ENCODE measurements at places on chromosomes 6 and 20.
A peak's percentile ranks its signal among the peaks of the same experiment; 100 is the strongest.

DNA sequence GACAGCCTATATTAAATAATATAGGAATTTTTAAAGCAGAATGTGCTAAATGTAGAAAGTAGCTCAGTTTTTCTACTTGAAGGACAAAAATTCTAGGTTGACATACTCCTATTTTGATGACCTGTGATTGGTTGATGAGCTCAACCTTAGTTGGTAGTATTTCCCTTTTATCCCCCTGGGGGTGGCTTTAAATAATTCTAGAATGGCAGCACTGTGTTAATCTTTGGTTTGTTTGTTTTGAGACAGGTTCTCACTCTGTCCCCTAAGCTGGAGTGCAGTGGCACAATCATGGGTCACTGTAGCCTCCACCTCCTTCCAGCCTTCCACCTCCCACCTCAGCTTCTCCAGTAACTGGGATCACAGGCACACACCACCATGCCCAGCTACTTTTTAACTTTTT lies 29.2 kb downstream of the FARS2 start:
- no peak for DNase-seq

GRCh38 chr20:13857304-13857703 lies 72.5 kb downstream of the NDUFAF5 start:
- no peak for DNase-seq

DNA sequence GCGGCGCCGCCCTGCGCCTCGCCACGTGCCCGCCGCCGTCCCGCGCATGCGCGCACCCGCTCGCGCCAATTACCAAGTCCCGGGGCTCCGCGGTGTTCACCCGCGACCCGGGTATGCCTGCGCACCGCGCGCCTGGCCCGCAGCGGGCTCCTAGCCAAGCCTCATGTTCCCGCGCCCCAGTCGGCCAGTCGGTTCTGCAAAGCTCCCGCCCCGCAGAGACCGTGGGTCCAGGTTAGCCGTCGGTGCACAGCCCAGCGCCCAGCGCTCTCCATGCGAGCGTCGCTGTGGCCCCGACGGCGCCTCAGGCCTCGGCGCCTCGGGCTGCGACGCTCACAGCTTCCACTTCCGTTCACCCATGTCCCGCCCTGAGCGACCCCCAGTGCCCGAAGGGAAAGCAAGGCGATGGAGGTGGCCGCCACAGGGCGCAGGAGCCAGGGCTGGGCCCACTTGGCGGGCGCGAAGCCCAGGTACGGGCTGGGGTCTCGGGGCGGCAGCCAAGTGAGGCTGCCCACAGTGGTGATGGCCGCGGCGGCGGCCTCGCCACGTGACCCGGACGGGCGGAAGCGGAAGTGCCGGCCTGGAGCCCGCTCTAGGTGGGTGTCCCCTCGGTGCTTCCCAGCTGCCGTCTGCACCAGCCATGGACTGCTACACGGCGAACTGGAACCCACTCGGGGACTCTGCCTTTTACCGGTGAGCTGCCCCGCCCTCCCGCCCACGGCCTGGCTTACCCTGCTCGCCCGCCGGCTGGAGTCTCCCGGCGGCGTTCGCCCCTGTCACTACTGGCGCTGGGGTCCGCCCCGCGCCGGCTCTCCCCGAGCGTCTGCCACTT lies at the start of the genes PCED1A and VPS16:
TSS of gene PCED1A (minus strand) at position 518 of the 829 bp plus-strand sequence. CDS start 743 bp downstream, outside the sequence.
TSS of gene VPS16 (plus strand) at position 608 of the 829 bp plus-strand sequence. CDS start at position 638, 30 bp downstream.
- peak; percentile 79 for DNase-seq

DNA sequence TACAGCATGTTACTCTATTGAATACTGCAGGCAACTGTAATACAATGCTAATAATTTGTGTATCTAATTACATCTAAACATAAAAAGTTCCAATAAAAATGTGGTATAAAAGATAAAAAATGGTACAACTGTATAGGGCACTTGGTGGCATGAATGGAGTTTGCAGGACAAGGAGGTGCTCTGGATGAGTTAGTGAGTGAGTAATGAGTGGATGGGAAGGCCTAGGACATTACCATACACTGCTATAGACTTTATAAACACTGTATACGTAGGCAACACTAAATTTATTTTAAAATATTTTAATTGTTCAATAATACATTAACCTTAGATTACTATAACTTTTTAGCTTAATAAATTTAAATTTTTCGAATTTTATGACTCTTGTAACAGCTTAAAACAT lies 579.6 kb upstream of the MAN1A1 start:
- DNase-seq, result no peak

- no peak for DNase-seq
Measured at GRCh38 chr6:93792746-93793145, 373.4 kb upstream of the EPHA7 start.

DNA sequence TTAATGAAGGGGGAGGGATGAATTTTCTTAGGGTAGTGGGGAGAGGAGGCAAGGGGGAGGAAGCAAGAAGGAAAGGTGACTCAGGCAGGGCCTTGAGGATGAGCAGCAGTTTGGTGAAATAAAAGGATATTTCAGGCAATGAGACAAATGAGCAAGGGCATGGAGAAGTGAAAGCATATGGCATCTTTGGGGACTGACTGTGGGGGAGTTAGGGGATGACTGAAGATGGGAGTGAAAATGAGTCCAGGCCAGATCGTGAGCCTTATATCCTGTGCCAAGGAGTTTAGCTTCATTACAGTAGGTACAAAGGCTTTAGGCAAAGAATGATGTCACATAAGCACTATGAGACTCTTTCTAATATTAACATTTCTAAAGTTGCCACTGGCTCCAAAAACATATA lies 51.9 kb downstream of the ILRUN start:
- DNase-seq, result no peak

DNA sequence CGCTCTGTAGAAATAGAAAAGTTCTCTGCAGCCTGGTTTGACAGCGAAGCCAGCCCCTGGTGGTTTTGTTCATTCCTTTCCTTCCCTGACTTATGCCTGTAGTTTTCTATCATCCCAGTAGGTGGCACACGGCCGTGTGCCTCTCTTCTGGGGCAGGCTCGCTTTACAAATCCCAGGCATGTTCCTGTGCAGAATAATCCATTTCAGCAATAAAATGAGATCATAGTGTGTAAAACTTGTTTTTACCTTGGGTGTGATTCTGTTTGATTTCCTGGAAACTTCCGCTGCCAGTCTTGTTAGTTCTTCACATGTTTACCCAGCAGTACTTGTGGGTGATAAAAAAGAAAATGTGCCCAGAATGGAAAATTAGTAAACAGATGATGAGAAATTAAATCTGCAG lies 7.4 kb upstream of the INSM1 start:
- no peak for DNase-seq

DNA sequence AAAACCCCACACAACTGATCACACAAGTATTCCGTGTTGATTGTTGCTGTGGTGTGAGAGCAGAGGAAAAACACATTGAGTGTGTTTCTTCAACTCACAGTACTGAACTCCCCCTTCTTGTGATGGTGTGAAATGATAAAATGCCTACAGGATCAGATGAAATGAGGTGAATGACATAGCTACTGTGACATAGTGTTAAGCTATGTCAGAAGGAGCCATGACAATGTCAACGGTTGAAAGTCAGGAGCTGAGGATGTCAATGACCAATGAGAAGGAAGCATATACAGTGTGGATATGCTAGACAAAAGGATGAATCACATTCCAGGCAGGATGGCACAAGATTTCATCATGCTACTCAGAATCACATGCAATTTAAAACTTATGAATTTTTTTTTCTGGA lies 38.8 kb downstream of the WASF1 start:
- DNase-seq, result no peak

- DNase-seq, result no peak
Measured at GRCh38 chr6:117195728-117196127, 69.6 kb upstream of the VGLL2 start.

DNA sequence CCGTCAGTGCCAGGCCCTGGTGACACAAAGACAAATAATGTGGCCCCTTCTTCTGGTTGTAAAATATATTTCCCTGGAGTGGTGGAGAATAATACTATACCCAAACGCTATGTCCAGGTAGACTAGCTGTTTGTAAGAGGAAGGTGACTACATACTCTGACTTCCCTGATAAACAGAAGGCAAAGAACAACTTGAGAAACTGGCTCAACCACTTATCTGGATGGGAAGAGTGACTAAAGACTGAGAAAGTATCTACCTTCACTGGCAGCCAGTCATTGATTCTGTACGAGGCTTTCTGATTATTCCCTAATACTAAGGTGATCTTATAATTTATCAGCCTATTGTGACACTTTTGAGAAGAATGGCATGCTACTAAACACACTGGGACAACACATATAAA lies 569.7 kb downstream of the EPHA7 start:
- DNase-seq, result no peak

- DNase-seq, result no peak
Measured at GRCh38 chr6:72712910-72713309, 91.0 kb downstream of the KCNQ5 start.

- DNase-seq, result no peak
Measured at GRCh38 chr20:40953856-40954255, 74.8 kb upstream of the TOP1 start.

DNA sequence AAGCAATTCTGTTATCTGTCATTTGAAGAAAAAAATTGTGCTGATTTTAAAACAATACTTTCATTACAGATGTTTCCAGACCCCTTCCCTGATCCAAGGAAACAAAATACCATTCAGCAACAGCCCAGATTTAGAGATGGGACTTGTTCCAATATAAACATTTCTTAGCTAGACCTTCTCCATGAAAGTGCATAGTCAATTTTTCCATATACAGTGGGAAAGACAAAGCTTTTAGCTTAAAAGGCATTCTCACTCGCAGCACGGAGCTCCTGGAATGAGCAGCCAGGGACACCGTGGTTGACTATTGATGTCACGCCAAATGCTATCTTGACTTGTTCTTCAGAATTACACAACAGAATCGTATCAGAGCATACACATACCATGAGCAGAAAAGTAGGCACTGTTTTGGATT lies 21.5 kb downstream of the LAMA4 start:
- no peak for DNase-seq

GRCh38 chr6:24126586-24127192 lies 674 bp downstream of the NRSN1 start:
- DNase-seq, result no peak

GRCh38 chr6:7922596-7922995 lies 12.0 kb upstream of the TXNDC5 start:
- DNase-seq, result no peak

DNA sequence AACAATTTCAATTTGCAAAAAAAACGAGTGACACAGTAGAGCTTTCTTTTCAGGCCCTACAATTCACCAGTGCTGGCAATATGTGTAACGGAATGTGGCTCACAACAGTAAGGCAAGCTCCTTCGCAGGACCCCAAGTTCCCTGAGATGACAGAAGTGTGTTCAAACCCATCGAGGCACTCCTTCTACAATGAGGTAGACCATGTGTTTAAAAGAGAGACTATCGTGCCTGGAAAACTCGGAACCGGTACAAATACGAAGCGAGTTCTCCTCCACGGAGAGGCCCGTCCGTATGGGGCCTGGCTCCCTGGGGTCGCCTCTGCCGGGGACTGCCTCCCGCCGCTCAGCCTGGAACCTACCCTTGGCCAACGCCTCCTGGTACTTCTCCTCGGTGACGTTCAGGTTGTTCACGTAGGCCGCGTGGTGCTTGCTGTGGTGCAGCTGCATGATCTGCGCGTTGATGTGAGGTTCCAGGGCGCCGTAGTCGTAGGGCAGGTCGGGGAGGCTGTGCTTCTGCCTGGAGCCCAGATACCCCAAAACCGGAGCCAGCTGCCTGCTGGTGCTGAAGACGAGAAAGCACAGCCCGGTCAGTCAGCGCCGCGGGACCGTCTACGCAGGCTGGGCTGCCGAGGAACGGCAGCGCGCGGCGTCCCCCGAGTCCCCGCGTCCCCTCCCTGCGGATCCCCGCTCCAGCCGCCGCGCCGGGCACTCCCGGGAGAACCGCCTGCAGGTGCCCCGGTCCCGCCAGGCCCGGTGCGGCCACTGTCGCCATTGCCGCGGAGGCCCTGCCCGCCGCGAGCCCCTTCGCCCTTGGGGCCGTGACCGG lies 526 bp downstream of the SOD2 start:
- DNase-seq, result peak; percentile 28

DNA sequence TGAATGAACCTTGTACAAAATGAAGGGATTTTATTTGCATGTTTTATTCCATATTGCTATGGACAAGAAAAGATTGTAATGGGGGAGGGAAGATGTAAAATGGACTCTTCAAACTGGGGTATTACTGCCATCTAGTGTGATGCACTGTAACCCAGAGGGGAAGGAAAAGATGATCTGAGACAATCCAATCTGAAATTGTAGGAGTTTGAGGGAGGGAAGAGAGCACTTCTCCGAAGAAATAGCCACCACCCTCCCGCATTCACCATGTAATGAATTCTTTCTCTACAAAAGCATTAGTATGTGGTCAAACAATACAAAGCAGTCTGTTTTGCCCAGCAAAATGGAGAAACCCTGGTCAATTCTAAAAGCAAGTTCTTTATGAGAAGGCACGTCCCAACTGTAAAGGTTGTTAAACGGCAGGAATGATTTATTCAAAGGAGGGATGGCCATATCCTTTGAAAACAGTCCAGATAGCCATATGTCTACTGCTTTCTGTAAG lies 679.5 kb upstream of the NRSN1 start:
- no peak for DNase-seq

DNA sequence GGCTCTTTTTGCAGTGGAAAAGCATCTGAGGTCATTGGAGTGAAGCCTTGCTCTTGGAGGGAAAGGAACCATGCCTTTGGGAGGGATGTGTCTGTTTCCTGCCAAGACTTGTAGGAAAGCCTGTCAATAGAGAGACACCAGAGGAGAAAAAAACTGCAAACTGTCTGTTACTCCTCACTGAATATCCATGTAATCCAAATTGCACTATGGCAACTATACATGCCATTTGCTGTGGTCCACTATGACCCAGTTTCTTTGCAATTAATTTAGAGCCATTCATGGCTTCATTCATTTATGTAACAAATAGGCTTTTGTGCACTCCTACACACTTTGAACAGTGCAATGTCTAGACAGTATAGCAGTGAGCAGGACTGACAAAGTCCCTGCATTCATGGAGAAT lies 296.5 kb downstream of the SLC35F1 start:
- DNase-seq, result no peak
